A549 treated with RU486 at 1 μM for 4 hours (cell line): ENCODE measurements at places on chromosomes 4 and X. TPM values are rescaled to one million over a fixed set of nuclear protein-coding genes. Genes with fewer than 3 reads are reported as not detected.

RAB33A gene
- total RNA-seq = 0.21 to 0.32 TPM (median 0.27 TPM) in 5 replicates

UGT8 gene
- total RNA-seq = 0.13 to 0.25 TPM (median 0.17 TPM) in 5 replicates

REPS2 gene
- total RNA-seq = 0.32 to 0.80 TPM (median 0.56 TPM) in 5 replicates

MAGEA11 gene
- not detected in 5 replicates for total RNA-seq

CMC4 gene
- total RNA-seq = 14.5 to 22.2 TPM (median 17.3 TPM) in 5 replicates

TLR1 gene
- total RNA-seq = 0.29 to 0.67 TPM (median 0.57 TPM) in 5 replicates

ANOS1 gene
- total RNA-seq = 0.02 to 0.23 TPM (median 0.06 TPM) in 4 of 5 replicates, not detected in the other

TBX22 gene
- not detected in 5 replicates for total RNA-seq

GUCY1B1 gene
- 0.16 to 0.40 TPM (median 0.27 TPM) in 5 replicates for total RNA-seq

CSAG1 gene
- total RNA-seq = 0.25 to 0.82 TPM (median 0.59 TPM) in 5 replicates

PRDM5 gene
- total RNA-seq = 3.3 to 5.8 TPM (median 4.9 TPM) in 5 replicates

HAND2 gene
- total RNA-seq = 0.29 to 0.92 TPM (median 0.42 TPM) in 5 replicates

ADAD1 gene
- total RNA-seq = not detected in 5 replicates

SSX4 gene
- not detected in 5 replicates for total RNA-seq

CSAG3 gene
- total RNA-seq = not detected in 5 replicates

SMIM20 gene
- total RNA-seq = 23.9 to 32.4 TPM (median 25.7 TPM) in 5 replicates

PCDH19 gene
- 0.01 to 0.06 TPM (median 0.02 TPM) in 3 of 5 replicates, not detected in the others for total RNA-seq

SPANXN3 gene
- total RNA-seq = not detected in 5 replicates

ZCCHC18 gene
- 0.08 to 0.25 TPM (median 0.15 TPM) in 3 of 5 replicates, not detected in the others for total RNA-seq

MTTP gene
- total RNA-seq = 0.22 TPM in 1 of 5 replicates, not detected in the others

IL3RA gene
- total RNA-seq = 0.15 to 0.30 TPM (median 0.21 TPM) in 5 replicates

NSG1 gene
- 0.88 to 1.5 TPM (median 1.2 TPM) in 5 replicates for total RNA-seq

HSD17B13 gene
- 0.06 to 0.07 TPM in 2 of 5 replicates, not detected in the others for total RNA-seq

SPIN4 gene
- 2.3 to 6.3 TPM (median 5.2 TPM) in 5 replicates for total RNA-seq

GRSF1 gene
- total RNA-seq = 68.1 to 87.9 TPM (median 78.6 TPM) in 5 replicates

SPIN2A gene
- total RNA-seq = 0.08 to 0.15 TPM (median 0.14 TPM) in 3 of 5 replicates, not detected in the others

CXorf66 gene
- not detected in 5 replicates for total RNA-seq

SGCB gene
- 17.7 to 21.7 TPM (median 18.6 TPM) in 5 replicates for total RNA-seq

PTPN13 gene
- 3.4 to 4.9 TPM (median 4.1 TPM) in 5 replicates for total RNA-seq

WAS gene
- 0.20 to 0.54 TPM (median 0.32 TPM) in 4 of 5 replicates, not detected in the other for total RNA-seq

FRG2 gene
- total RNA-seq = 0.05 to 0.09 TPM in 2 of 5 replicates, not detected in the others

MEPE gene
- not detected in 5 replicates for total RNA-seq

AR gene
- 2.8 to 3.8 TPM (median 3.6 TPM) in 5 replicates for total RNA-seq

CD38 gene
- total RNA-seq = 7.6 to 14.1 TPM (median 10.1 TPM) in 5 replicates

BST1 gene
- total RNA-seq = 17.1 to 22.2 TPM (median 19.1 TPM) in 5 replicates

S100G gene
- not detected in 5 replicates for total RNA-seq

POU4F2 gene
- total RNA-seq = not detected in 5 replicates

VCX3B gene
- not detected in 5 replicates for total RNA-seq

PPP4R3C gene
- not detected in 5 replicates for total RNA-seq

SCML2 gene
- 6.7 to 9.8 TPM (median 8.0 TPM) in 5 replicates for total RNA-seq

DUSP9 gene
- 0.89 to 2.1 TPM (median 1.4 TPM) in 5 replicates for total RNA-seq

HPGD gene
- total RNA-seq = 43.8 to 58.1 TPM (median 51.3 TPM) in 5 replicates
